Brain microvascular endothelial cell (primary cell): ENCODE measurements at places on chromosomes 12 and 14.
A peak's percentile ranks its signal among the peaks of the same experiment; 100 is the strongest.

DNA sequence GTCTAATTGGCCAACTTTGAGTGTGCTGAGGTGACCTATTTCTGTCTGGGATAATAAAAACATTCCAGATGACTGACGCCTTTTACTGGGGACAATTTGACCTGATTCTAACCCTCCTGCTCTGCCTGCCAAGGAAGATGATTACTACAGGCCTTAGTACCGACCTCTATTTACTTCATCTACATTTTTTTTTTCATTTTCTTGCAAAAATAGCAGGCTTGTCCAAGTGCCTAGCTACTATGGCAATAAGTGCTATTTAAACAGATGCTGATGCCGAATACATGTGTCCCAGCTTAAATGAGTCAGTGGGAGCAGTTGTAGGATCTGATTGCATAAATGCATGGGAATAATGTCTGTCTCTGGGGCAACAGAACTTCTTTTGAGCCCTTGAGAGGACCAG, 254.3 kb downstream of the RGS6 start:
- peak; percentile 14 for DNase-seq

DNA sequence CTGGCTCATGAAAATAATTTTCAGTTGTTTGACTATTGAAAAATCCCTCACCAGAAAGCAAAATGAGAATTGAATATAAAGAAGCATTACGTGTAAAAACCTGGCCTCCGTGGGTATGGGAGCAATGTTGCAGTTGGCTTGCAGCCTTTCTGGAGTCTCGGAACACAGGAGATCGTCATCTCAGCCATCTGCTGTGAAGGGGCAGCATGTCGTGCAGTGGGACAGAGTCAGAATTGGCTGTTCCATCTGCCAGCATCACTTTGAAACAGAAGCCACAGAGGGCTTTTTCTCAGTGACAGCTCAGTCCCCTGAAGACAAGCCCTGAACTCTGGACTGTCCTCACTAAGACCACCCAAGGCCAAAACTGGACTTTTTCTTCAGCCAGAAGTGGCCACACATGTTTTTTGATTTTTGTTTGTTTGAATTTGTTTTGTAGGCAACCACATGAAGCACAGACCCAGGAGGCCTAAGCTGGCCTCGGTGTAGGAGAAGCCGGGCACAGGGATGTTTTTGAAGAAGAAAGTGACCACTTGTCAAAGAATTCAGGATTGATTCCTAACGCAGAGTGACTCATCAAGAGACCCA, 170.8 kb upstream of the DYRK2 start:
- DNase-seq: no peak

DNA sequence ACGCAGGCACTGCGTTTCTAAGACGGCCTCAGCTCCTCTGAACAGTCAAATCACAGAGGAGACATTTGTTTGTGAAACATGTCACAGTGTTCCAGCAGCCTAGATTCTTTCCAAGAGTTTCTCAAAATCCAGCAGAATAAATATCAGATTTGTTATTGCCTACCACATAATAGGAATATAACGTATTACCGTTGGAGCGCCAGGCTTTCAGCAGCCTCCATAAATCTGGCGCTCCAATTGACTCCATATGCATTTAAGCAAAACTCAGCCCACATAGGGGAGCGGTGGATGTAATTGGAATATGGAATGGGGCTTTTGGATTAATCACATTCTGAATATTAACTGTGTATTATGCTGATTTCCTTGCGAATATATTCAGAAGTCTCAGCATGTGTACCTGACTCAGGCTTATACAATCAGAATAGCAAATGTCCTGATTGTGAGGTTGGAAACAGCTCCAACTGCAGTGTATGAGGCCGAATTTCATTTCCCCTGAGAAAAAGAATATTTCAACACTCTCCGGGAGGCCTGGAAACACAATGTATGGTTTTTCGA, 174.0 kb downstream of the ASCL4 start:
- DNase-seq: no peak

DNA sequence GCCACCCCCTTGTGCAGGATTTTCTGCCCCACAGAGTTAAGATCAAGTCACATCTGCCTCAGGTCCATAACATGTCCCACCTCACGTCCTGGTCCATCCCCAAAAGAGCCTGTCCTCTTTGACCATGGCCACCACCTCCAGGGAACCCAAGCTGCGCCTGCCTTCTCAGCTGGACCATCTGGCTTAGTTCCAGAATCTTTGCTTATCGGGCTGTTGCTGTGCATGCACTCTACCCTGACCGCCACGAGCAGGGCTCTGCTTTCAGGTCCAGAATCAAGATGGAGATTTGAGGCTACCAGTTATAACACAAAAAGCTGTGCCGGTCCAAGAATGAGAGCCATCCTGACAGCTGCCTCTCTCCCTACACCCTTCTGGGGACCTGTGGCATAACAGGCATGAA, 326.7 kb downstream of the DPF3 start:
- no peak for DNase-seq

GRCh38 chr14:68704736-68705720, 87.8 kb downstream of the ZFP36L1 start:
- DNase-seq: no peak

- no peak for DNase-seq
These were observed 233.0 kb downstream of the SLC41A2 start for GRCh38 chr12:104724992-104725585.

DNA sequence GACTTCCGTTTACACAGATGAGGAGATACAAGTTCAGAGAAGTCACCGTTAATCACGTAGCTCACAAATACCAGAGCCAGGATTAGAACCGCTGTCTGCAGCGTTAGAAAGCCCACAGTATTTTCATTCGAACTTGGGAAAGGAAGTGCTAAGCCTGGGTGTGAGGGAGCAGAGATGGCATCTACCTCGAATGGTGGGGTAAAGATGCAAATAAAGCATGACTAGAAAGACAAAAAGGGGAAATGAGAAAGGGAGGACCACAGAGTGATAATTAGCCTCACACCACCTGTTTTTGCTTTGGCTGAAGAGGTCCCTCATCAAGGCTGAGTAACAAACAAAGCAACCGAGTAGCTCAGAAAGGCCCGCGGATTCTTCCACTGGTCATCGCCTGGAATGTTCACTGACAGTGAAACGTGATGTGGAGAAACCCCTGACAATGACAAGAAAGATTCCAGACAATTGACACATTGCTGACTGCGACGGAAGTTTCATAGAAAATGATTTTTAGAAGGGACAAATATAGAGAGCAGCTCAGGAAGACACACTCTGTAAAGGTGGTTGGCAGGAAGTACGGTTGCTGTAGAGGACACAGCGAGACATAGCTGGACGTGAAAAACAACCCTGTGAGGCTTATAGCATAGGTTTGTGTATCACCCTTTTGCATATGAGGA, 31.5 kb upstream of the BHLHE41 start:
- DNase-seq: no peak

DNA sequence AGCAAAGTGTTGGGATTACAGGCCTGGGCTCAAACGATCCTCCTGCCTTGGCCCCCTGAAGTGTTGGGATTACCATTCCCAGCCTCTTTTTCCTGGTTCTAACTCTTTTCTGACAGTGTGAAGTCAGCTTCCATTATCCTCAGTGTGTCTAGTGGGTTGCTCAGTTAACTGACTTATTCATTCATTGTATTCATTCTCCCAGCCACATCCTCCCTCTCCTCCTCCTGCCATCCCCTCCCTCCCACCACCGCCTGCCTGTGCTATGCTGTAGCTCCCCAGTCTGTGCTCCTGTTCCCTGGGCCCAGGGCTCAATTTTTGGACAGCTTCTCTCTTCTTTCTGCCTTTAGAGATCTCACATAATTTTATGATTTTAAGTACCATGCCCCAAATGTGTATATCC, 19.4 kb downstream of the ATP6V0A2 start:
- no peak for DNase-seq

- peak; percentile 55 for DNase-seq
These were observed at the start of gene CIDEB for GRCh38 chr14:24307575-24308341. TSS of gene CIDEB (minus strand) at chr14:24307977. CDS start at chr14:24307858, 119 bp downstream.

DNA sequence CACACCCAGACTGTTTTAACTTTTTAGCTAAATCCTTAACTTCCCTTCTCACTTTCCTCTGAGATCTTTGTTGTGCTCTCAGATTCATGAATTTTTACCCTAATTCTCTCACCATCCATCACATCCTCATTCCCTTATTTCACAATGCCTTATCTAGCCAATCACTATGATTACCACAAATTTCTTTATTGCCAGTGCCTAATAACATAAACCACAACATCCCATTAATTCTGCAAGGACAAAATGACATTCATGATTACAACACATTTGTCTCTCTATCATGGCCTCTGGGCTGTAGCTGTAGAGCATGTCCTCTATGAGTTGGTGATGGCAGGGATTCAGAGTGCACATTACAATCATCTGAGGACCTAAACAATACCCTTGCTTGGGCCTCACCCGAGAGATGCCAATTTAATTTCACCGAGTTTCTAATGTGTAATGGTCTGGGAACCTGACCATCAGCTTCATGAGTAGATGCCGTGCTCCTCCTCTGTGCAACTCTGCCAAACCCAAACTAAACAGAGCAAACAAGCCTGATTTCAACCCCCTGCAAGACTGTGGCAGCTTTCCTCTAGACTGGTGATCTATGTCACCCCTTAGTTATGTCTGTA, 99.3 kb downstream of the SPTSSA start:
- DNase-seq: no peak

DNA sequence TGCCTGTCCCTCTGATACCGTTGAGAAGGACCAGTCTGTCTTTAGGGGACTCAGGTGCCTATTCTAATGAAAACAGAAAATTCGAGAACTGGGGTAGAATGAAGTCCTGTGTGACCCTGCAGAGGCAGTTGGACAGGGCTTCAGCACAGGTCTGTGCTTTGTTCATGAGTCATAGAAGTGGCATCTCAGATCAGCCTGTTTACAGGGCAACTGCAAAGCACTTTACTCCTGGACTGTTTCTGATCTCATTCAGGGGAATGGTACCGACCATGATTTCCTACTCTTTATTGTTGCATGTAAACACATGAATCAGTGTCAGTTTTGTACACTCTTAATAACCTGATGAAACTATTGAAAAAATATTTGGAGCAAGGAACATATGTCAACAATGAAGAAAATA, 1517.0 kb downstream of the AACS start:
- DNase-seq: no peak

GRCh38 chr12:60230056-60230455, 634.2 kb downstream of the SLC16A7 start:
- no peak for DNase-seq

- DNase-seq: no peak
These were observed 44.4 kb downstream of the ADGRD1 start for GRCh38 chr12:130998136-130998535.
